ENCODE measurements at places on chromosomes 7 and 10. TPM values are rescaled to one million over a fixed set of nuclear protein-coding genes. Genes with fewer than 3 reads are reported as not detected.

The DNAJC12 gene
- total RNA-seq, result 6.2 TPM

The RAB19 gene
- total RNA-seq, result not detected

The FGFR2 gene
- total RNA-seq, result 13.8 TPM

The ZNF789 gene
- total RNA-seq, result 6.9 TPM

The GNAT3 gene
- total RNA-seq, result not detected

The TMEM176B gene
- total RNA-seq, result not detected

DNA sequence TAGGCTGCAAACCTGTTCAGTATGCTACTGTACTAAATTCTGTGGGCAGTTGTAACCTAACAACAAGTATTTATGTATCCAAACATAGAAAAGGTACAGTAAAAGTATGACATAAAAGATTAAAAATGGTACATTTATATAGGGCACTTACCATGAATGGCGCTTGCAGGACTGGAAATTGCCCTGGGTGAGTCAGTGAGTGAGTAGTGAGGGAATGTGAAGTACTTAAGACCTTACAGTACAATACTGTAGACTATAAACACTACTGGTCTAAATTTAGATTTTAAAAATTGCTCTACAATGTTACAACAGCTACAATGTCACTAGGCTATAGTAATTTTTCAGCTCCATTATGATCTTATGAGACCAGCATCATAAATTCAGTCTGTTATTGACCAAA, 146.0 kb upstream of the GNAI1 start:
- peak overlapping the region; percentile 57 for H3K27ac ChIP-seq
- DNase-seq, result no peak
- peaks cover 20% of the 10 kb centered on the region for H3K4me1 ChIP-seq
- H3K27me3 ChIP-seq, result no peaks in the 10 kb centered on the region

DNA sequence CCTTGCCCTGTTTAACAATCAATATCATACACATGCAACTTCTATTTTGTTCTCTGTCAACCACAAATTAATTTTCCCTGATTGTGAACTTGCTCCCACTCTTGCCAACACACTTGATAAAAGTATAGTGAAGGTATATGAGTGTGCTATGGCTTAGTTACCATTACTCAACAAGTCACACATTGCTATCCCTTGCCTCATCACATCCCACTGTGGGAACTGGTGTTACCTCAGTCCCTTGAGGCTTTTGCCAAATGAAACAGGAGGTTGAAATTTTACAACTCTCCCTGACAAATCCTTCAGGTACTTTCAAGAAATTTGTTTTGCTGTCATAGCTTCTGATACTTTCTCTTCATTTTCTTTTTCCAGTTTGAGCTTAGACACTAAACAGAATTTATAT, 472.5 kb upstream of the SEMA3D start:
- H3K4me3 ChIP-seq, result no peak overlapping the region
- H3K27ac ChIP-seq, result no peak overlapping the region

DNA sequence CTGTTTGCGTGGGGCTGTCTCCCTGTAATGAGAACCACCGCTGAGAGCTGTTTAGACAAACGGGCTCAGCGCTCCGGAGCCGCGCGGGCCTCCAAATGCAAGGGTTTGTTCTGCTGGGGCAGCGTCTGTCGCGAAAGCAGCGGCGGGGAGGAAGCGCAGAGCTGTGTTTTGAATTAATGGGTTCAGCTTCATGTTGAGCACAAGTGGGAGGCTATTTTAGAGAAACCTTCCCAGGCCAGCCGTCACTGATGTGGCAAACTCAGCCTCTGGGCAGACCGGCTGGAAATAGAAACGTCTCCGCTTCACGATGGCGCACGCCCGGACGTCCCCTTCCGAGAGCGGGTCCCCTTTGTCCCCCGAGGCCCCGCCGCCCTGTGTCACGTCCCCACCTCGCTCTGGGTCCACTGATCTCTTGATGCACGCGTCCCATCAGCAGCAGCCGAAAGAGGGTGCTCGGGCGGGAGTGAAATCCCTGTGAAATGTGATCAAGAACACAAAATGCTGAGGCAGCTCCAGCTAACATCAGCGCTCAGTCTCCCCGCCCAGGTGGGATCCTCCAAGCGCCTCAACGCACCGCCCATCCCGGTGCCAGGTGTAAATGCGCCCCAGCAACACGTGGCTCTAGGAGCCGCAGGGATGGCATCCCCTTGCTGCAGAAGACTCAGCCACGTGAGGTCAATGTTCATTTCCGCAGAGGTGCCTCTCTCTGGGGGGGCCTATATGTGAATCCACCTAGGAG, 44.9 kb downstream of the BAMBI start:
- no peaks in the 10 kb centered on the region for H3K36me3 ChIP-seq
- H3K27ac ChIP-seq, result no peak overlapping the region
- H3K4me3 ChIP-seq, result peak overlapping the region; percentile 73
- no peaks in the 10 kb centered on the region for H3K27me3 ChIP-seq
- H3K4me1 ChIP-seq, result peaks cover 14% of the 10 kb centered on the region

DNA sequence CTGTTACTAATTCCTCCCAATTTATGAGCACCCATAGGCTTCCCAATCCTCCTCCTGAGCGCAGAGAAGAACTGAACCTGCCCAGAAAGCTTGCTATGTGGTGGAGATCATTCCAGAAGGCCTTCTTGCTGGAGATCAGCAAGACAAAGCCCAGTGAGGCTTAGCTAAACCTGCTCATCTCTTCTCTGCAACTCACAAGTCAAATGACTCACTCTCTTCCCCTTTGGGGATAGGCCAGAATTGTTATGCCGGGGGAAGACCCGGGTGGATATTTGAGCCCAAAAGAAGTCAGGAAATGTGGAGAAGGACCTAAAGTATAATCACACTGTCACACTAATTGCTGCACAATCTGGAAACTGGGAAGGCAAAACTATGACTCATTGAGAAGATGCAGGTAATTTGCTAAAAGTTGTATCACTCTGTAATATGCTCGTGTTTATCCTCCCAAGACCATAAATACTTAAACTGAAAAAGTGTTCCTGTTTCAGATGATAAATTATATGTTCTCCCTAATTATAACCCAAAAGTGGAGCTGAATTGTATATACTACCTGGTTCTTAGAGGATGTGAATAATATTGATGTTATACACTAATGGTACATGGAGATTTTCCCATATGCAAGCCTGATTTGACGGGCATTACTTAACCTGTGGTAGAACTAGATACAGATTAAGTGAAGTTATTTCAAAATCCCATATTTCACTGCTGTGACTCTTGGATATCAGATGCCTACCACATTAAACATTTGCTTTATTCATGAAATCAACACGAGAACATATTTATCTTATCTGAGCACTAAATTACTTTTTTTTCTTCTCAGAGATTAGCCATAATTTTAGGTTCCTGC, 6.4 kb downstream of the NEBL start:
- H3K4me3 ChIP-seq, result no peak overlapping the region
- no peak overlapping the region for H3K27ac ChIP-seq
- no peaks in the 10 kb centered on the region for H3K27me3 ChIP-seq
- no peaks in the 10 kb centered on the region for H3K4me1 ChIP-seq
- no peaks in the 10 kb centered on the region for H3K36me3 ChIP-seq
- no peak for DNase-seq
